Stimulated activated CD4-positive, alpha-beta T cell treated with anti-CD3 and anti-CD28 coated beads, Interleukin-4, amount 100 ng/mL, for 4 hours (primary cell): ENCODE measurements at places on chromosomes 13 and 19.

DNA sequence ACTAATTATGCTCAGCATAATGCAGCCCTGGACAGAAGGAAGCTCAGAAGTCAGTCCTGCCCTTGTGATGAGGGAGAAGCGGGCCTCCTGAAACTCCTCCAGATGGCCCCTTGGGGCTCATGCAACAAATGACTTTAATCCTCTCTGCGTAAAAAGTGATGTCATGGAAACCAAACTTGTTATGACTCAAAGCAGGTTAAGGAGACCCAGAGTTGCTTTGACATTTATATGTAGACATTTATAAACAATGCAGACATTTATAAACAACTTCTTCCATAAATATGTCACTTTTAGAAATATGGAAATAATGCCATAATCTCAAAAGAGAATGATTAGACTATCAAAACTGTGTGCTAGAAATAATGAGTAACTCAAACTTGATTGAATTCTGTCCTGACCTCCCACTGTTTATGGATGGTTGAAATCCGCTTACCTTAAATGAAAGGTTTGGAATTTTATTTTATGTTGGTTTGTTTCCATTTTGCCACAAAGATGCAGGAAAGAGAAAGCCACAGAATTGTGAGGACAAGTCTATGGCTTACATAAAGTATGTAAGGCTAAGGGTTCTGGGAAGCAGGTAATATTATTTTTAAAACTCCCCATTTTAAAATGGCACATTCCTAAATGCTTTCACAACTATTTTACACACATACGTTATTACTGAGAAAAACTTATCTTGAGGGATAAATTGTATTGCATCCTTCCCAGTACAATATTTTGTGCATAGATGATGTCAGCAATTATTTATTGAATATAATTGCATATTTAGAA is 73.7 kb downstream of the CYSLTR2 start:
- no peak for DNase-seq

DNA sequence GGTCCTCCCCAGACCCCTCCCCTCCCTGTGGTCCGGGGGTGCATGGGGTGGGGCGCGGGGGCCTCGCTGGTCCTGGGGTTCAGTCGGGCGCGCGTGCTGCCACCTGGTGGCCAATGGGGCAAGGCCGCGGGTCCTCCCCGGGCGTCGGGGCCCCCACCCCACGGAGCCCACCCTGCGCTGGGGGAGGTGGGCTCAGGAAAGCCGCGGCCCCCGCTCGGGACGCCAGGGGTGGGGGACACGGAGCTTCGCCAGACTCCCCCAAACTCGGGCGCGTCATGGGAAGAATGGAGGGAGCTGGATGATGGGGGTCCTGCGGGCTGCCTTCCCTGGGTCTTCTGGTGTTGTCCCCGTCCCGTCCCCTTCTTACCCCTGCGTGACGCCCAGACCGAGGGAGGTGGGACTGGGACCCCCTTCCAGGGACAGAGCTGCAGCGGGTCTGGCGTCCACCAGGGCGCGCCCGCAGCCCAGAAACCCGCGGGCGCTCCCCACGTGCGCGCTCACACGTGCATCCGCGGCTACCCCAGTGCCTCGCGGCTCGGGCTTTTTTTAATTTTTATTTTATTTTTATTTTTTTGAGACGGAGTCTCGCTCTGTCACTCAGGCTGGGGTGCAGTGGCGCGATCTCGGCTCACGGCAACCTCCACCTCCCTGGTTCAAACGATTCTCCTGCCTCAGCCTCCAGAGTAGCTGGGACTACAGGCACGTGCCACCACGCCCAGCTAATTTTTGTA is 19.8 kb upstream of the TCF3 start:
- DNase-seq, result peak; percentile 68

DNA sequence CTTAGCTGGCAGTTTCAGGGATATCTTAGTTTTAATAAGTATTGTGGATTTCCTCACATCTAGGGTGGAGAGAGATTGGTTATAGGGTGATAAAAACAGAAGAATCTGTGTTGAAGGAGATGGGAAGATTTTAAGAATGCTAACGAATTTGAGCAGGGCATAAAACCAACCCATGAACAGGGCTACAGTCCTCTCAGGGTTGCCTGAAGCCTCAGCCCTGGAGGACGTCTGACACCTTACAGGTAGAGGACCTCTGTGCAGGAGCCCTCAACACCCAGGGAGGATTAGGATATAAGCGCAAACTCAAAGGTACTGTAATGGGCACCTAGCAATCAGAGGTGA is 461 bp upstream of the WASF3 start:
- DNase-seq, result no peak

- DNase-seq, result no peak
These were observed 1.7 kb downstream of the ETFB start for GRCh38 chr19:51364200-51365106.

- no peak for DNase-seq
These were observed 329.8 kb upstream of the GPC6 start for GRCh38 chr13:92896842-92897241.
